ENCODE measurements at places on chromosomes 13 and 19. TPM values are rescaled to one million over a fixed set of nuclear protein-coding genes. Genes with fewer than 3 reads are reported as not detected.

SYCN gene
- total RNA-seq: not detected

ZNF134 gene
- 23.9 TPM for total RNA-seq

CCNA1 gene
- not detected for total RNA-seq

CCDC8 gene
- total RNA-seq: 13.7 TPM

CEACAM20 gene
- total RNA-seq: not detected

S1PR5 gene
- not detected for total RNA-seq

INAFM1 gene
- 6.7 TPM for total RNA-seq

RNF6 gene
- 54.3 TPM for total RNA-seq

ZNF723 gene
- not detected for total RNA-seq

REEP6 gene
- 7.9 TPM for total RNA-seq

KLK8 gene
- total RNA-seq: 0.39 TPM

RNASEH2A gene
- 21.5 TPM for total RNA-seq

HSPB6 gene
- total RNA-seq: 4.3 TPM

FAM83E gene
- total RNA-seq: 1.2 TPM

ADGRE1 gene
- not detected for total RNA-seq
